ENCODE measurements at places on chromosomes 13 and 19. TPM values are rescaled to one million over a fixed set of nuclear protein-coding genes. Genes with fewer than 3 reads are reported as not detected.

FSD1 gene
- not detected for total RNA-seq

SOHLH2 gene
- total RNA-seq, result not detected

LINGO3 gene
- total RNA-seq, result not detected

SHC2 gene
- total RNA-seq, result 10.7 TPM

MYO1F gene
- total RNA-seq, result 9.3 TPM

DNA sequence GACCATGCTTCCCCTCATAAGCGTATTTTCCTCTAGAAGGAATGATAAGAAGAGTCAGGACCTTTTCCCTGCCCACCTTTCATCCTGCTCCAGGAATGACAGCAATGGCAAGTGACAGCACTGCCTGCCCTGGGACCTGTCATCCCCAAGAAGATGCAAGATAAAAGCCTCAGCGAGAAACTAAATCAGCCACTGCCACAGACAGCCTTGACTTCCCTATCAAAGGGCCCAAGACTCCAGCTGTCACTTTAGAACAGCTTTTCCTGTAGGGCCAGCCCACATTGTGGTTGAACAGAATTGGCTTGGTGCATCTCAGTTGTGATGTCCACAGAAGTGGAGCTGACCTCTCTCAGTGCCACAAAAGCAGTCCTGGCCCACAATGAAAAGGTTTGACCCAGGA lies 1.1 kb downstream of the RAB8A start:
- DNase-seq, result no peak

GRCh38 chr13:42696191-42696590 lies 85.2 kb upstream of the FAM216B start:
- DNase-seq, result no peak

DNA sequence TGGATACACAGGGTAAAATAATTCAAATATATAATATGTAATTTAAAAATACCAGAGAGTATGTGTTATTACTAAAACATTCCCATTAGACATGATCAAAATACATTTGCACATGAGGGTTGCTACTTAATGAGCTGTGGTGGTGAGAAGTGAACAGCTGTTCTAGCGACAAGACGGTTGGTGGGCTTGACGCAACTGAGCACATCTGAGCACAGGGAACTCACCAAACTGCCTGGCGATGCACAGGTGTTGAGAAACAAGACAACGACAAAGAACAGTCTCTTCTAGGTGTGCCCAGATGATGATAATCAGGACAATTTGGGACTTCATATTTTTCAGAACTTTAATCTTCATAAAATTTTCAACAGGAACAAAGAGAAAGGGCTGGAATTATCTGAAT lies 555.1 kb upstream of the SGCG start:
- no peak for DNase-seq

DNA sequence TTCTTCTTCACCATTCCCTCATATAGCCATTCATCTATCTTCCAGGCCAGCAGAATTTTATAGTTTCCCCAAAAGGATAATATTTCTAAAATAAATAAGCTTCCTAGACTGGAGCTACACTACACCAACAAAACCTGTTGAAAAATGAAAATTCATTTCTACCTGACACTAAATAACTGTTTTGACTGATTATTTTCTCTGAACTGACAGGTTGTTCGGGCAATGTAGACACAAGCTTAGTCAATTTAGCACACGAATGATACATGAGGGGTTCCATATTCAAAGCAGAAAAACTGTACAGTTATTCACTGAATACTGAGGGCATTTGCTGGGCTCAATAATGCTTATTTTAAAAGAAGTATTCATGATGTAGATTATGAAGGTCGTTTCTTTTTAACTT lies 589.7 kb downstream of the LIG4 start:
- no peak for DNase-seq

DNA sequence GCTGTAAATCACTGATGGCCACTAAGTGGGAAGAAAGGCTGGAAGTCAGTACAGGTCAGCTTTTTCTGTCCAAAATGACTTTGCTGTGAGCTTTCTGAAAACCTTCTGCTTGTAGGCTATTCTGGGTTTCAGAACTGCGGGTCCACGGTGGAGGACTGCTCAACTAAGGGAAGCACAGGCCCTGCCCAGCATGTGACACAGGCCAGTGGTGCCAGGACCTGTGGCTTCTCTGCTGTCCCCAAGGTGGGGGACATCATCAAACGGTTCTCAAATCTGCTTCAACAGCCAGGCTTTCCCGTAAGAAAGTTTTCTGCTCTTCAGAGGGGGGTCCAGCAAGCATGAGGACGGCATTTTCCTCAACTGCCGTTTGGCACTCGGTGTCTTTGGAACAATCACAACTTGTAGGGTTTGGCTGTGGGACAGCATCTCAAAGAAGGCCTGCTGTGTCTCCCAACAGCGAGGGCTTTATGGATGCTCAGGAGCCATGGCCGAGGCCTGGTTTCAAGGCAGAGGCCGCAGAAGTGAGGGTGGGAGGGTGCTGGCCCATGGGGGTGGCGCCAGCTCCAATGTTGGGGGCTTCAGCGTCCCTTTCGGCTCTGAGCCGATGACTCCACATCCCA lies 3.8 kb downstream of the SGTA start:
- no peak for DNase-seq

GRCh38 chr13:83794583-83794982 lies 87.7 kb downstream of the SLITRK1 start:
- DNase-seq, result no peak

GRCh38 chr19:52734331-52734892 lies 432 bp downstream of the ZNF611 start:
- DNase-seq, result peak; percentile 70

GRCh38 chr13:94233401-94233800 lies 246.1 kb downstream of the DCT start:
- DNase-seq, result no peak

DNA sequence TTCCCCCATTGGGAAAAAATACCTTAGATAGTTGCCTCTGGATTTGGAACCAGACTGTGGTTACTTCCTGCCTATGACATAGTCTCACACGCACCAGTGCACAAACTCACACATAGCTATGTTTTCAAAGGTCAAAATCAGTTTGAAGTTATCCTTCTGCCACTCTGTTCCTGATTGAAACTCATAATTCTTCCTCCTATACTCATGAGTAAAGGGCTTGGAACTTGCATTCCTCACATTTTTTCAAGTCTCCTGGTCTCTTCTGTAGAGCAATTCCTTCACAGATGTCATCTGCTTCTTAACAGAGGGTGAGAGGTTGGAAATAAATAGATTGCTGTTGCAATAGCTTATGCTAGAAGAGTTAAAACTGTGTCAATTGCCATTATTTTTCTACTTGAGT lies 18.6 kb upstream of the POSTN start:
- DNase-seq, result no peak

DNA sequence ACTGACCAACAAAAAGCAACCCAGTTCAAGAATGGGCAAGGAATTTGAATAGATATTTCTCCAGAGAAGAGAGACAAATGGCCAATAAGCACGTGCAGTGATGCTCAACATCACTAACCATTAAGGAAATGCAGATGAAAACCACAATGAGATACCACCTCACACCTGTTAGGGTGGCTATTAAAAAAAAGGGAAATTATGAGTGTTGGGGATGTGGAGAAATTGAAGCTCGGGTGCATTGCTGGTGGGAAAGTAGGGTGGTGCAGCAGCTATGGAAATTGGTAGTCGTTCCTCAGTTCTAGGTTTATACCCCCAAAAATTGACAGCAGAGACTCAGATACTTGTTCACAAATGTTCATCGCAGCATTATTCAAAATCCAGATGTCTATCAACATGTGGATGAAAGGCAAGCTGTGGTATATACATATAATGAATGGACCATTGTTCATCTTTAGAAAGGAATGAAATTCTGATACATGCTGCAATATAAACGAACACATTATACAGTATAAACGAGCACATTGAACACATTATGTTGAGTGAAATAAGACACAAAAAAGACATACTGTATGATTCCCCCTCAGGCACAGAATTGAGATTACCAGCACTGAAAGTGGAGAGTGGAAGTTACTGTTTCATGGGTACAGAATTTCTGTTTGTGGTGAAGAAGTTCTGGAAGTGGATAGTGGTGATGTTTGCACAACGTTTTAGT lies 927 bp downstream of the CHAMP1 start:
- no peak for DNase-seq

- DNase-seq, result no peak
These were observed 148.1 kb downstream of the USP12 start for GRCh38 chr13:27023385-27024073.

GRCh38 chr19:17951157-17951989 lies 15.5 kb upstream of the KCNN1 start:
- no peak for DNase-seq

DNA sequence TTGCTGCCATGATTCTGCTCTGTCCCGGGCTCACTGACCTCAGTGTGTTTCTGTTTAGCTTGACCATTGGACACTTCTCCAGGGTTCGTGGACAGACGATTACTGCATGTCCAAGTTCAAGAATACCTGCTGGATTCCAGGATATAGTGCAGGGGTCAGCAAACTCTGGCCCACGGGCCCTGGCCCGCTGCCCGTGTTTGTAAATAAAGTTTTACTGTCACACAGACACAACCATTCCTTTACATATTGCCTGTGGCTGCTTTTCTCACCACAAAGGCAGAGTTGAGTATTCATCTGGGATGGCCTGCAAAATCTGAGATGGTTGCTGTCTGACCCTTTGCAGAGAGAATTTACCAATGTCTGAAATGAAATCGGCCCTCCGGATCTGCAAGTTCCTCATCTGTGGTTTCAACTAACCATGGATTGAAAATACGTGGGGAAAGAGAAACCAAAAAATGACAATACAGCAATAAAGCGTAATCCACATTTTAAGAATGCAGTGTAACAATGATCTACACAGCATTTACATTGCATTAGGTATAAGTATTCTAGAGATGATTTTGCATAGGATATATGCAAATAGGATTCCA lies 25.9 kb upstream of the F2RL3 start:
- DNase-seq, result no peak

DNA sequence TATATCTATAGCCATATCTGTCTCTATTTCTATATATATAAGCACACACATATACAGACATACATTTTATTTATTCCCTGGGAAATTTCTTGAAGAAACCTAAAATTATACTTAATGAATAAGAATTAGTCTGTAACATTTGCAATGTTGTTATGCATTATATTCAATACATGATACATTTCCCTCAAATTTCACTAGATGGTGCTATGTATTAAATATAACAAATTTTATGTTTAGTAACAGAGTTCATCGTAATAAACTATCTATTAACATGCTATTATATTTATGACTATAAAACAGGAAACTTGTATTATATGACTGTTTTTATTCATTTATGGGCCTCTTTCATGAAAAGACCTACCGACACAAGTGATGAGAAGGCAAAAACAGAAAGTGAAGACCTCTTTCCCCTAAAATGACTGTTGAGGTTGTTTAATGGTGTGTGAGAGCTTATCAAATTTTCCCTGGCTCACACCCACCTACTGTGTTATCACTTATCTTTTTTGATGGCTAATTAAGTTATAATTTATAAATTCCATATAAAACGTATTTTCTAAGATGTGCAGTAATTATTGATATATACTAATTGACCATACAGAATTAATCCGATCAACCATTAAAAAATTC lies 881.9 kb downstream of the SLITRK6 start:
- DNase-seq, result no peak

DNA sequence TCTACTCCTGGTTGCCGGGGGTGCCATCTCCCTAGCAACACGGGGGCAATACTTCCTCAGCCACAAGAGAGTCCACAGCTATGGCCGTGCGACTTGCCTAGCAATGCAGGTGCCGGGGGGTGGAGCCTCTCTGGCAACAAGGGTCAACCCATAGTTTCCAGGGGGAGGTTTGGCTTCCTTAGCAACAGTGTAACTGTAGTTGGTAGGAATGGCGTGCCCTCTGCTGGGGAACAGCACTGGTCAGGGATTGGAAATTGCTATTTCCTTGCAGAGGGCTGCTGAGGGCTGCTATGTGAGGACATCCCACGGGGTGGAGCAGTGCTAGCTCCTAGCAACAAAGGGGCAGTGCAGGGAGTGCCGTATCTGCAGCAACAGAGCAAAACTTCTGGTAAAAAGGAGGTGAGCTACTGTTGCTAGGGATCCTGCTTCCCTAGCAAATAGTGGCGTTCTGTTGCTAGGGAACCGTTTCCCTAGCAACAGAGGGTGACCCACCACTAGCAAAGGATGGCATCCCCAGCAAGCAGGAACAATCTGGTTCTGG lies 7.0 kb upstream of the TMC4 start:
- no peak for DNase-seq

DNA sequence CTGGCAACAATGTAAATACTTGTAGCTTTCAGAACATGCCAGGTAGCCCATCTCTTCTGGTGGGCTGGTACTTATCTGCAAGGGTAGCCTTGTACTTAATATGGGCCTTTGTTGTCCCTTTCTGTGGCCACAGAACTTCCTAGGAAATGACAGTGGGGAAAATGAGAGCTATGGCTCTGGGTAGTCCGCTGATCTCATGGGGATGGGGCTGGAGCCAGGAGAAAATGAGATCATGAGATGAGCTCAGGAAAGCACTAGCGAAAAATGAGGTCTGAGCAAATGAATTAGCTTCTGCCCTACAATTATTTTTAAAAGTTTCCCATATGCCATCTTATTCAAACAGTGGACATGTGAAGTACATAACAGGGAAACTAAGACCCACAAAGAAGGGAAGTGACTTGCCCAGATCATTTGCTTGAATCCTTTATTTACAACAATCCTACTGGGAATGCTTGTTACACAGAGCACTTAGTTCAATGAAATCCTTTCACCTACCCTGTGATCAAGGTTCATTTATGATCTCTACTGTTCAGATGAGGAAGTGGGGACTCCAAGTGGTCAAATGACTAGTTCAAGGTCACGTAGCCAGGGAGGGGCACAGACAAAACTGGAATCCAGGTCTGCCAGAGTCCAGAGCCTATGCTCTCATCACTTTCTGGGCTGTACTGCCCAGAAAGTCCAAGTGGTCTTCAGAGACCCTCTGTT lies 87.1 kb downstream of the PTPRS start:
- no peak for DNase-seq

DNA sequence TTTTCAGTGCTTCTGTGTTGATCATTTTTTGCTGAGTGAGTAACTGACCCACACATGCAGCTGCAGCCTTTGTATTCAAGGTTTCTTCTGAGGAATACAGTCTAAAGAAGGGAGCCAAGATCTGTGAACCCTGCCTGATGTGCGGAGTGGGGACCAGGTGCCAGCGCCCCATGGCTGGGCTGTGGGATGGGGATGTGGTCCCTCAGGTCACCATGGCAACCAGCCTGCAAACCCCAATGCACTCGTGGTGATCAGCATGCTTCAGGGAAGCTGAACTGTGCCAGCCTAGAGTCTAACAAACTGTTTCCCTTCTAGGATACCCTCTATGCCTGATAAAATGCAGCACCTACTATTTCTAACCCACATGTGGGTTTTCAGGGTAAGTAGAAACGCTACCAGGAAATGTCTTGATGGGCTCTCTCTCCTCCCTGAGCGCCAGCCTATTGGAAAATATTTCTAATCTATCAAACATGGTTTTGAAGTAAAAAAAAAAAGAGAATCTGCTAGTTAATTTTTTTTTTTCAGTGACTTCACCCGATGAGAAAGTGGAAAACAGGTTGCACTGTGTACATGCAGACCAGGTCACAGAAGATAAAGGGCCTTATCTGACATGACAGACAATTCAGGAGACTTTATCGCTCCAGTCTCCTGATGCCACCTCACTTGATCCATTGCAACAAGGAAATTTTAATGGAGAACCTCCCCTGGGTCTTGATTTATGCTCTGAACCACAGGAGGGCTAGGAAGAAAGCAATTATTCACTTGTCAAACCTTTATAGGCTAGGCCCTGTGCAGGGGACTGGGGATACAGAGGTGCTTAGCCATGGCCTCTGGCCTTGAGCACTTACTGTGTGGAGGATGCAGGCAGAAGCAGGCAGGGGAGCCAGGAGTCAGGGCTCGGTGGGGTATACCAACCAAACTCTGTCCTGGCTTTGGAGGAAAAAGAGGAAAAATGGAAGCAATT lies 51.1 kb downstream of the RASL11A start:
- DNase-seq, result no peak

Measured in Right ventricle myocardium inferior (tissue), 1 donor.